ENCODE measurements at places on chromosomes 4 and X.

DNA sequence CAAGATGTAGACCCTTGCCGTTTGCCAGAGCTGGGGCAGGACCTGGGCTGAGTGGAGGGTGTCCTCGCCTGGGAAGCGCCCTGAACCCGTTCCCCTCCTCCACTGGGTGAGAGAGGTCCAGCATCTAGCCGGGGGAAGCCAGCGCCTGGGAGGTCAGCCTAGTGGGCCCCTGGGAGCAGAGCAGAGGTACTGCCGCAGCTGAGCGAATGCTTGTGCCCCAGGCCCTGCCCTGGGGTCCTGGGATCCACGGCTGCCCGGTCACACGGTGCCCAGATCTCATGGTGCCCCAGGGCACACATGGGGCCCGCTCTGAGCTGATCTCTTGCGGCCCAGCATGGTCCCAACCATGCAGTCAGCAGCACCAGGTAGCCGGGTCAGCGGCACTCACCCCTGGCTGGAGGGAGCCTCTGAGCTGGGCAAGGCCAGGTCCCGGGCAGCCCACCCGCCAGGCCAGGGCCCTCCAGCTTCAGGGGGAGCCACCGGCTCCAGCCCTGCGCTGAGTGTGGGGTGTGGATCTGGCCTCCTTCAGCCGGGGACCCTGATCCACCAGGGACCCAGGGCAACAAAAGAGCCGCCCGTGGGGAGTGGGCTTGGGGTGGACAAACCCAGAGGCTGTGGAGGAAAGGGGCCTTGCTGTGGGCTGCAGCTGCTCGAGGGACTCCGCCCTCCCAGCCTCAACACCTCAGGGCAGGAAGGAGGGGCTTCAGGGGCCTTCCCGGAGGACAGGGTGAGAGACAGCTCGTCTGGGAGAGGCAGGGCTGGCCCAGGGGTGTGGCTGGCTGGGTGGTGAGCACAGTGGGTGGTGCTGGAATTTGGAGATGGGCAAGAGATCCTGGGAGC is 4.1 kb upstream of the CPLX1 start:
- no peak for DNase-seq

- DNase-seq: no peak
These were observed 2535.1 kb downstream of the ARAP2 start for GRCh38 chr4:33709247-33709646.

GRCh38 chrX:137563681-137564651 is 2.0 kb upstream of the ZIC3 start:
- DNase-seq: no peak

- no peak for DNase-seq
These were observed 94.6 kb downstream of the FAM9B start for GRCh38 chrX:8939322-8939721.

DNA sequence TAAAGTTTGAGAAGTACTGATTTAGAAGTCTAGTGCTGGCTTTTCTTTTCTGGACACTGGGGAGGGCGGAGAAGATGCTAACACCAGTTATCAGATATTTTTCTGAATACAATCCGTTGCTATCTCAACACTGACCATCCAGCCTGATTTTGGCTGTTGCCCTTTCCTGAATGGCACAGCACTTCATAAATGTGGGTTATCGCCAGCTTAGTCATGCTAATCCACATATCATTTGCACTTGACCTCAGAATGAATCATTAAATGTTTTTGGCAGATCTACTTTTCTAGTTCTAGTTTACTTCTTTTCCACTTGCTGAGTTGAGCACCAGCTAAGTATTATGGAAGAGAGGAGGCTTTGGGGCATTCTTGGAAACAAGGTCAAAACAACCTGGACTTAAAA is 60.8 kb upstream of the ESX1 start:
- DNase-seq: no peak

DNA sequence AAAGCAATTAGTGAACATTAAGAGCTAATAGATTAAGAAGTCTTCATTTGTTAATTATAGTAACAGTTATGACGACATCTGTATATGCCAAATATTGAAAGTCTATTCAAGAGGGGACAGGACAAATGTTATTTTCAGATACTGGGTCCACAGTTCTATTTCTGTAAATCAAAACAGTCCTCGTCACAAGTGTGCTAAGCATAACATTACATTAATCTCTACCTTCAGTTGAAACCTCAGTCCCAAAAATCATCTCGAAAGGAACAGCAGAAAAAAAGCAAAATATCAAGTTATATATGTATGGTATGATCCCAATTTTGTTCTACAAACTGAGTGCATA is 70.3 kb downstream of the APBB2 start:
- DNase-seq: no peak

DNA sequence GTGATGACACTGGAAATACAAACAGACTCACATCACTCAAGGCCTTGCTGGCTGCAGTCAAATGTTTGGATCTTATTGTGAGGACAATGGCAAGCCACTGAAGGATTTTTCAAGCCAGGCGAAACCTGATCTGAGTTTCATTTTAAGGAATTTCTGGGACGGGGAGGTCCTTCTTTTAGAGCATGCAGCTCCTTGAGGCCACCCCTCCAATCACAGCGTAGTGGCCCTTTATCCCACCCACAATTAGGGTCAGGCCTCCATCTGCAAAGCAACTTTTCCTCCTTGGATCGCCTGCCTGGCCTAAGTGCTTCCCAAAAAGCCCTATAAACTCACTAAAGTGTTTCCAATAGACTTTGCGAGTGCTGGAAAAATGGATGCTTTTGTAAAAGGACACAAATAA is 115.5 kb downstream of the EFHC2 start:
- no peak for DNase-seq

- DNase-seq: peak; percentile 70
These were observed 308.0 kb downstream of the PPP3CA start for GRCh38 chr4:101039367-101039766.

DNA sequence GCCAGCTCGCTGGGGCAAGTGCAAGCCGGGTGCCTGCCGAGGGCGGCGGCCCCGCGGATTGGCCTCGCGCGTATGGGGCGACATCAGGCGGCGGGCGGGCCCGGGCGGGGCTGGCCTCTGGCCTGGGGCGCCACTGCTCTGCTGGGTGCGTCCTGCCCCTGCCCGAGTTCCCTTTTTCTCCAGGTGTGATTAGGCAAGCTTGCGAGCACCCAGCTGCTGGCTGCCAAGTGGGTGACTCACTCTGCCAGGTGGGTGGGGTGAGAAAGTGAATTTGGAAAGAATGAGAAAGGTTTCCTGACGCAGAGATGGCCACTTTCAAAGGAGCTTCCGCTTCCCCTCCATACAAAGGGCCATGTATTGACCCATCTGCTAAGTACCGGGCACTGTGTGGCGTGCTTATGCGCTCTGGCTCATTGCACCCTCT is 32.5 kb downstream of the FGFBP1 start:
- no peak for DNase-seq

GRCh38 chrX:124239911-124240310 is 92.5 kb upstream of the TEX13D start:
- peak; percentile 52 for DNase-seq

DNA sequence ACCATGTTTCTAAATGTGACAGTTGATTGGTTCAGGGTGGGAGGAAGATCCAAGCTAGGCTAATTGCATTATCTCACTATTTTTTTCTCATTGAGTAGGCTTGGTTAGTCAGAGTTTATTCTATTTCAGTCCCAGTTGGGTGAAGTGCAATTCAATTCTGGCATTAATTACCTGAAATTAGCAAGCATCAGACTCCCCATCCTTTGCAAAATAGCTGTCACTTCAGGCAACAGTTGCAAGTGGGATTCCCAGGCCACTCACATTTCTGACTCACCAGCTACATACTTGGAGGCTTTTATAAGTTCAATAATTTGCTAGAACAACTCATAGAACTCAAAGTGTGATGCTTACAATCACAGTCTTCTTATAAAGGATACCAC is 155.8 kb upstream of the HAND2 start:
- DNase-seq: no peak

GRCh38 chr4:76278583-76278982 is 27.1 kb downstream of the FAM47E start:
- no peak for DNase-seq

DNA sequence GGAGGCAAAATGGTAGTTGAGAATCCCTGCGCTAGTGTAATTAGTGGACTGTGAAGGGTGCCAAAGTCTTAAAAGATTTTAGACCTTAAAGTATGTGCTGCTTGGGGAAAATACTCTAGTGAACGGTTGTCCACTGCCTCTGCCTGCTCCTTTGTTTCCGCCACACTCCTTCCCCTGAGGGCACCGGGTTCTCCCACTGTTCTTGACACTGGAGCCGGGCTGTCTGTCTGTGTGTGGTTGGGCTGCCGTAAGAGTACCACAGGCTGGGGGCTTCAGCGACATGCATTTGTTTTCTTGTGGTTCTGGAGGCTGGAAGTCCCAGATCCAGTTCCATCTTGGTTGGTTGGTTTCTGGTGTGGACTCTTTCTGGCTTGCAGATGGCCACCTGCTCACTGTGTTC is 76.2 kb downstream of the CLDN34 start:
- no peak for DNase-seq

DNA sequence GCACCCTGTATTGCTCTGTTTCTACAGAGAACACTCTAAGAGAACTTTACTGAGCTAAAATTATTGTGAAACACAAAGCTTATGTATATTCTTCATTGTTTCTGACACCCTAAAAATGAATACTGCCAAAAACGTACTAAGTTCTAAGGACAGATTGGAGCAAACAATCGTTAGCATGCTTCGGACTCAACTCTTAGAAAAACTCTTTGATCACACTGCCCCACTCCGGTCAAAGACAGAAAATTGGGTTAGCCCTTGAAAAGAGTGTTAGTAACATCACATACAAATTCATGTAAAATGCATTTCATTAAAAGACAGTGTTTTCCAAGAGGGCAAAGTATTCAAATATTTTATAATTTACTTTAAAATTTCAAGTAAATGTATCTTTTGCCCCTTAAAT is 177.4 kb downstream of the DCHS2 start:
- no peak for DNase-seq

- no peak for DNase-seq
These were observed 68.2 kb upstream of the NKX1-1 start for GRCh38 chr4:1474126-1475090.

DNA sequence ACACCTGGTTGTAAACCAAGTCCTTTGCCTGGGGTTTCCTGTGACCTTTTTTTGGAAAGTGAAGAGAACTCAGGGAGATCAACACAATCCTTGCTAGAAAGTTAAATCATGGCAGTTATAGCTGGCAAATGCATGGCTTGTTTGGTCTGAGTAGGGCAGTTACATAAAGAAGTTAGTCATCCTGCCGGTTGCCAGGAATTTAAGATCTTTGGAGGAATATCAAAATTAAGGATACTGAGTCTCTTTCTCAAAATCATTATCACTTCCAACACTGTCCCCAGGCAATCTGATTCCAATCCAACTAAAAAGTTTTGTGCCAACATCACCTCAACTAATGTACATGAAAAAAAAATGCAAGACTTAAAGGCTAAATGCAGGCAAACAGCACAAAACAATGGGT is 40.3 kb downstream of the C4orf54 start:
- no peak for DNase-seq

GRCh38 chrX:104113222-104113965 is 1.1 kb downstream of the ZCCHC18 start:
- peak; percentile 56 for DNase-seq

DNA sequence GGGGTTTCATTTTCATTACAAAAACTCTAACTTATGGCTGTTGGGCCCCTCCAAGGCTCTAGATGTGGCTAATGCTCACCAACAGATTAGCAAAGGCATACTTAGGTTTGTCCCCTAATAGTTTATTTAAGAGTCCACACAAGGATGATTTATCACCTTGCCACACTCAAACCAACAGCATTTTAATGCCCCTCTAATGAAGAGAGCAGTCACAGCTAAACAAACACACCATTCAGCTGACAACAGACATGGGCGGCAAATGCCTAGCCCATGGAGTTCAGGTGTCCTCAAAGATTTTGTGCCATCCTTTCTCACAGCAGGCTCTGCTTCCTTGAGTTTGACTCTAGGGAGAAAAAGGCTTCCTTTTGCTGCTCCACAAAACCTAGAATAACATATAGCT is 61.8 kb upstream of the CITED1 start:
- no peak for DNase-seq

DNA sequence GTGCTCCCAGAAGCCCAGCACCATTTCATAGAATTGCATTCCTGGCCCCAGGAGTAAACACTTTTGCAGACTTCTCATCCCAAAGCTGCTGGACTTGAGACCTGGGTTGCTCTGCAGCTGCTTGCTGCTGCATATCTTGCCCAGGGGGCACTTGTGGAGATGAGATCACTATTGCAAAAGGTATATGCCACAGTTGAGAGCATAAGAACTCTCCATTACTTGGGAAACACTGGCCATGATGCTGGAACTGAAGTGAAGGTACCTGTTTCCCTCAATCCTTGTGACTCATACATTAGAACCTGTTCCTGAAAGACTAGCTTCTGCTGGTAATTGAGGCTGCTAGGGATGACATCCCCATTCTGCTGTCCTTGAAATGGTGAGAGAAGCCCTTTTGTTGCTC is 43.1 kb upstream of the WDR1 start:
- no peak for DNase-seq

DNA sequence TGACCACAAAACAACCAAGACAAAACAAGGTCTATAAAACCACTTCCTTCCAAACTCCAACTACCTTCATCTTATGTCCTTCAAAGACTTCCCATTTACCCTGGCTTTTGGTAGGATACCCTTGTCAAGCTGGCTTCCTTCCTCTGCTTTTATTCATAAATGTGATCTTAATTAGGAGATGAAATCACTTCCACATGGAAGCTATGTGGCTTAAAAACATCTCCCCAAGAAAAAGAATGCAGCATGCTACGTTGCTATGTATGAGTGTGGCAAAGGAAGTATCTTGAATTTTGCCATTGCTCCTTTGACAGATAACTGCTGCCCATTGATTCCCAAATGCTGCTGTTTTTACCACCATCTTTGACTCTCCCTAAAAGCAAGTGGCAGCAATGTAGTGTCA is 46.4 kb upstream of the VEGFD start:
- no peak for DNase-seq

DNA sequence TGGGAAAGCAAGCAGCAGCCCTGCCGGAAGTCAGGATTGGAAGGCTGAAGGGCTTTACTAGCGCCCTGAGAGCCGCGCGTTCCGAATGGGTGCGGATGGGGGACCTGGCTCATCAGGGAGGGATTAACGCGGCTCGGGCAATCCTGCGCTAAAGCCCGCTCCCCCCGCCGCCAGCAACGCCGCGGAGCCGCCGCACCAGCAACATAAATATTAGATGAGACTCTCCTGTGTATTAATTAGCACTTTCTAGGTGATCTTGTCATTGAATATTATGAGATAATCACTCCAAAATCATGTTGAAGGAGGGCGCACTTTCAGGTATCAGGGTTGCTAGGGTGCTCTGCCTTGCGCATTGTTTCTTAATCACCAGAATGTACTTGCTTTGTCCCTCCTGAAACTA is 357.2 kb upstream of the FAM241A start:
- DNase-seq: no peak

- DNase-seq: peak; percentile 75
These were observed 65.0 kb downstream of the COQ2 start for GRCh38 chr4:83219344-83220331.

- no peak for DNase-seq
These were observed 31.5 kb upstream of the RAPGEF2 start for GRCh38 chr4:159071178-159071968.

DNA sequence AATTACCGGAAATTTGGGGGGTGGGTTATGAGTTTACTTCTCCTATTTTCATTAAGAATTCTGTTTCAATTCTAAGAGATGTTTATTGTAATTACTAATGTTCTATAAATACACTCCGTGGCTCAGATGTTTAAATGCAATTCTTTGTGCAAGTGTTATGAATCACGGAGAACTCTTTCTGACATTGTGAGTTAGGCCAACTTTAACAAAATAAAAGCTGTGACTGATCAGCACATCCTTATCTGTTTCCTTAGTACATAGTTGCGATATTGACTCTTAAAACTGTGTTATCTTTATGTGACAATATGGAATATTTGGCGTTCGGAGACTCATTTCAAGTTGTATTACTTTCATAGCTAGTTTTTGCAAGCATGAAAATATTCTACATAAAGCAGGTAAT is 902 bp downstream of the KLHL4 start:
- DNase-seq: no peak

Measured in activated naive CD4-positive, alpha-beta T cell treated with Interleukin-2 at 50 U/mL for 16 hours (primary cell).